Hepatocyte (in vitro differentiated cells): ENCODE measurements at places on chromosomes 5 and 9. TPM values are rescaled to one million over a fixed set of nuclear protein-coding genes. Genes with fewer than 3 reads are reported as not detected.

Gene KCNMB1
- polyA plus RNA-seq, result 0.18 and 0.19 TPM in 2 replicates

GRCh38 chr5:12467799-12468198 lies 563.6 kb upstream of the CTNND2 start:
- H3K36me3 ChIP-seq, result no peaks in the 10 kb centered on the region
- no peaks in the 10 kb centered on the region for H3K4me1 ChIP-seq

Gene SPINK13
- polyA plus RNA-seq, result 0.79 and 3.1 TPM in 2 replicates

Gene BDP1
- polyA plus RNA-seq, result 16.1 and 19.1 TPM in 2 replicates
